ENCODE measurements at places on chromosomes 13 and 19.

DNA sequence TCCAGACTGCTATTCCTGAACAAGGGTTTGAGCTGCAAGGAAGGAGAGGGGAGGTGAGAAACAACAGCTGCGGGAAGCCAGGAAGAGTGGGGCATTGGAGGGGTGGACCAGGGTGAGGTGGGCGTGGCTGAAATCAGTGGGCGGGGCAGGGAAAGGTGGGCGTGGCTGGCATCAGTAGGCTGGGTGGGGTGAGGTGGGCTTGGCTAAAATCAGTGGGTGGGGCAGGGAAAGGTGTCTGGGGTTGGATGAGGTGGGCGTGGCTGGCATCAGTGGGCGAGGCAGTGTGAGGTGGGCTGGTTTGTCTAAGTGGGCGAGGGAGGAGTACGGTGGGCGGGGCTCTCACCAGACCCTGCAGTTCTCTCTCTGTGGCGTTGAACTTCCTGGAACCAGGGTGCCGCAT, 87.6 kb downstream of the MUC16 start:
- DNase-seq: no peak

DNA sequence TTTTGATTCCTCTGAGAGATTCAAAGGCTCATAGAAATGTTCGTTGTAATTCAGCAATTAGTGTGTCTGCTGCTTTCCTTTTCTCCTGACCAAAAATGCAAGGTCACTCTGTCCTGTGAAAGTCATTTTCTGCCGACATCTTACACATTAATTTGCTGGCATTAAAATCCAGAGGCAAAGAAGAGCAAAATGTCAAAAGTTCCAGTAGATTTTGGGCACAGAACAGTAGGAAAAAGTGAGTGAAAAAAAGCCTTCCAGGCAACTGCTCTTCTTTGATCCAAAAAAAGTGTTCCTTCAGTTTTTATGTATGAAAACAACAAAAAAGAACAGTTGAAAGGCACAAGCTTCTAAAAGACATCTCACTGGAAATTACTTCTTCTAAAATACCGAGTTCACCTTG, 413.8 kb downstream of the FOXO1 start:
- DNase-seq: no peak

DNA sequence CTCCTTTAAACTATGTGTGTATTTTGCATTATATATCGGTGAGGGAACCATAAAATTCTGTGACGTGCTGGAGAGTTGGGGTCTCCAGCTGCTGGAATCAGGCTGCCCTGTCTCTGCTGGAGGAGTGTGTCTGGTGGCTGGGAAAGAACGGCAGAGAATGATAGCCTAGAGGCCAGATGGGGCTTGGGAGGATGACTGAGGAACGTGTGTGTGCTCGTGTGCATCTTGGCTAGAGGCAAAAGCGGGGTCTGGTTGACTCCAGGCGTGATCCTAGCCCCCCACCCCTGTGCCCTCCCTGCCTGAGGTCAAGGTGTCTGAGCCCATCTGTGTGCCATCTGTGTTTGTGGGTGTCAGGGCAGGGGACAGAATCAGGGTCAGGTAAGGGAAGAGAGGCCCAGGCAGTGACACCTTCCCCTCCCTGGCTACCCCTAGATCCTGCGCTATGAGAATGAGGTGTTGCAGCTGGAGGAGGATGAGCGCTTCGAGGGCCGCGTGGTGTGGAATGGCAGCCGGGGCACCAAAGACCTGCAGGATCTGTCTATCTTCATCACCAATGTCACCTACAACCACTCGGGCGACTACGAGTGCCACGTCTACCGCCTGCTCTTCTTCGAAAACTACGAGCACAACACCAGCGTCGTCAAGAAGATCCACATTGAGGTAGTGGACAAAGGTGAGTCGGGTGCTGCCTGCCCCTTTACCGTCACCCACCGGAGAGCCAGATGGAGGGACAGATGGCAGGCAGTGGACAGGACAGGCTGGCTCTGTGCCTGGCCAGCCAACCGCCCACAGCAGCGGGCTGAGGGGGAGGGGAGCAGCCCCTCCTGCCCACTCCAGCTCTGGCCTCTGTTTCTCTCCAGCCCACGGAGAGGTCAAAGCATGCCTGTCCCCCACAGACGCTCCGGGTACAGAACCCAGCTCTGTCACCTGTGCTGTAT, 3.1 kb downstream of the SCN1B start:
- DNase-seq: no peak

DNA sequence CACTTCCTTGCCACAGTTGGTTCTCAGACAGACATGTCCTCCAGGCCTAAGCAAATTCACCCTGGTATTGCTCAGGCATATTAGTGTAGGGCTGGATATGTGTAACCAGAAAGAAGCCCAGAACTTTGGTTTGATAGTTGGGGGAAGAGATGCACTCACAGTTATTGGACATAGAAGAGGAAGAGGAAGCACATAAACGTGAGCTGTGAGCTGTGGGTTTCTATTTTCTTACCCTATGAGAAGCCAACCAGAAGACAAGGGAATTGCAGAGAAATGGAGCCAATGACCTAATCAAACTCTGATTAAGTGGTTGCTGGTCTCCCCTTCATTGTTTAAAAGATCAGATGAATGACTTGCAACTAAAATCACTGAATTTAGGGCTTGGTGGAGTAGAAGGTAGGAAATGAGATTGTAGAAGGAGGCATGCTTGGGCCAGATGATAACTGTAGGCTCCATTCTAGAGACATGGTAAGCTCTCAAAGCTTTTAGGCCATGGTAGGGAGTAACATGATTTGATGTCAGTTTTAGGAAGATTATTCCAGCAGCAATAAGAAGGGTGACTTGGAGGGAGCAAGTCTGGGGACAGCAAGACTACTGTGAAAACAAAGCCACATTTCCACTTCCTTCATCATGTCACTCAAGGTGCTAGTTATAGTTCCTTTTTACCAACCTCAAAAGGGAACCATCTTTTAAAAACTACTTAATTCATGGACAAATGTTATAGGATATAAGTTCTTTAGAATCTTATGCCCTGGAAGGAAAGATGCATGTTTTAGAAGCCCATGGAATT, 24.1 kb upstream of the WDFY2 start:
- DNase-seq: no peak

DNA sequence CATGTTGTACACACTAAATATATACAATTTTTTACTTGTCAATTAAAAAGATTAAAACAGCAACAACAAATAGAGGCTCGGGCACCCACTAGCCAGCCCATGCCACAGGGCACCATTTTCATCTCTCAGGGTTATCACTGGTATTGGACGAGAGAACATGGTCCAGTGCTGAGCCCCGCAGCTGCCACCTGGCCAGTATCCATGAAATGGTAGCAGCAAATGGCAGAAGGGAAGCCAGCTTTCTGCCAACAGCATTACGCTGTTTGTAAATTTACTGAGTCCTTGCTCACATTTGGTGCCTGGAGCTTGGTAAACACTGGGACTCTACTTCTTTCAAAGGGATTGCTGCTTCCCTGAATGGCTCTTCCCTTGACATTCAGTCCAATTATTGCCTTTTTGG, 87.9 kb upstream of the WASF3 start:
- DNase-seq: no peak

- no peak for DNase-seq
Observed at GRCh38 chr13:26340807-26341206, 86.9 kb downstream of the CDK8 start.

- no peak for DNase-seq
Observed at GRCh38 chr19:3135961-3136683, at the start of gene GNA15. TSS of gene GNA15 (plus strand) at chr19:3136033. CDS start at chr19:3136451, 418 bp downstream.

DNA sequence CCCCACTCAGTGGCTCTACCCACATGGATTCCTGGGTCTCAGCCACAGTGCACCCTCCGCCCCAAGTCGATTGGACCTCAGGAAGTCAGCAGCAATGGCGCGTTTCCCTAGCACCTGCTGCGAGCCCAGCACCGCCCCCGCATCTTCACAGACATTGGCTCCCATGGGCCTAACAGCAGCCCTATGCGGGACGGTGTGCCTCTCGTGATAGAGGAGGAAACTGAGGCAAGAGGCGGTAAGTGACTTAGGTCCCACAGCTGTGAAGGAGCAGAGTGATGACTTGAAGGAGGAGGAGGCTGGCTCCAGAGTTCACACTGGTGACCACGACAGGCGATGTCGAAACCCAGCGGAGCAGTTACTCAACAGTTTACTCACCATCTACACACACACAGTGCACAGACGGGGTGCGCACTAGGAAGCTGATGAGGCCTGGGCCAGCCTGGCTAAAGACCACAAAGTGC, 104.5 kb upstream of the SOX1 start:
- no peak for DNase-seq

GRCh38 chr19:47221080-47221841, 9.7 kb downstream of the BBC3 start:
- no peak for DNase-seq

DNA sequence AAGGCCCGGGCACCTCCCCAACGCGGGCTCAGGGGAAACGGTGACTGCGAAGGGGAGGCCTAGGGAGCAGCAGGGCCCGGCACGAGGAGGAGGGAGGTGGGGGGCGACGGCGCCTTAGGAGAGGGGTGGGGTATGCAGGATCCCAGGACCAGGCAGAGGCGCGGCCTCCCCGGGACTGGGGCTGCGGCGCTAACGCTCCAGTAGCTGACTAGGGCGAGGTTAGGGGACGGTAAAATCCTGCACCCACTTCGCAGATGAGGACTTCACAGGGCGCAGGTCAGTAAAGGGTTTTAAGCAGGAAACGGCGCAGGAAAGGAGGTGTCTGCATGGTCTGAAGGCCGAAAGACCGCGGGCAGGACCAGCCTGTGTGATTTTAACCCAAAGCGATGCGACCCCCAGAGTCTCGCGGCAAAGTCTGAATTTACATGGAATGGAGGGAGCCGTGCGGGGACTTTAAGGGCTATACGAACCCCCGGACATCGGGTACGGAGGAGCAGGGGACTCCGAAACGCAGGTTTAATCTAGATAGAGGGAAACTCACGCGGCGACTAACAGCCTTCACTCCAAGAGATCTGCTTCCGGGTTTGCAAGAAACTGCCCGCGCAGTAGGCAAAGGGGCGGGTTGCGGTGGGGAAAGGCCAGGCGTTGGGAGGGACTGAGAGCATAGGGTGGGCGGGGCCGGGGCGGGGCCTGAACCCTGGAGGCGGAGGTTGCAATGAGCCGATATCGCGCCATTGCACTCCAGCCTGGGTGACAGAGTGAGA, at the start of gene ZNF665:
ZNF665 (minus strand) TSS at position 588 of the 764 bp plus-strand sequence. CDS start 10,460 bp downstream, outside the sequence.
- DNase-seq: peak; percentile 66

DNA sequence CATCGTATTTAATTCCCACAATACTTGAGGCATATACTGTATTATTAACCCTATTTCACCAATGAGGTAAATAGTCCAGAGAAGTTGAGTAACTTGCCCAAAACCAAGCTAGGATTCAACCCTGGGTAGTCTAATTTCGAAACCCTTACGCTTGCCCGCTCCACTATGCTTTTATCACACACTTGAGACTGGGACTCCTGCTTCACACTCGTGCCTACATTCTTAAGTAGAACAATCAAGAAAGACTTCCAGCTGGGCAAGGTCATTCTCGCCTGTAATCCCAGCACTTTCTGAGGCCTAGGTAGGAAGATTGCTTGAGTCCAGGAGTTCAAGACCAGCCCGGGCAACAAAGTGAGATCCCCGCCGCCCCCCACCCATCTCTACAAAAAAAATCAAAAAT, 3.6 kb downstream of the ZNF541 start:
- DNase-seq: no peak

DNA sequence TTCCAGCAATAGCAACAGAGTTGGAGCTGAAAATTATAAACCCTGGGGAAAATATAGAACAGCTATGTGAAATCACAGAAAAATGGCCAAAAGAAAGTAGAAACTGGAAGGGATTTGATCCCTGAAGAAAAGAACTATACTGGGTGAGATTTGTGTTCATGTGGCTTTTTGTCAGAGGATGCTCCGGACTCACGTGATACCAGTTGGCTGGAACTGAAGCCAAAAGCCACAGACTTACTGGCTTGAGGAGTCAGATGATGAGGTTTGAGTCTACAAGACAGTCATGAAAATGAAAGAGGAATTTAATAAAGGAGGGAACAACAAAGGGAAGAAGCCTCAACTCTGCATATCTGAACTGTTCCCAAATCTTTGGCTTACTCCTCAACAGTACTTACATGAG, 427.1 kb downstream of the GPC5 start:
- DNase-seq: no peak

DNA sequence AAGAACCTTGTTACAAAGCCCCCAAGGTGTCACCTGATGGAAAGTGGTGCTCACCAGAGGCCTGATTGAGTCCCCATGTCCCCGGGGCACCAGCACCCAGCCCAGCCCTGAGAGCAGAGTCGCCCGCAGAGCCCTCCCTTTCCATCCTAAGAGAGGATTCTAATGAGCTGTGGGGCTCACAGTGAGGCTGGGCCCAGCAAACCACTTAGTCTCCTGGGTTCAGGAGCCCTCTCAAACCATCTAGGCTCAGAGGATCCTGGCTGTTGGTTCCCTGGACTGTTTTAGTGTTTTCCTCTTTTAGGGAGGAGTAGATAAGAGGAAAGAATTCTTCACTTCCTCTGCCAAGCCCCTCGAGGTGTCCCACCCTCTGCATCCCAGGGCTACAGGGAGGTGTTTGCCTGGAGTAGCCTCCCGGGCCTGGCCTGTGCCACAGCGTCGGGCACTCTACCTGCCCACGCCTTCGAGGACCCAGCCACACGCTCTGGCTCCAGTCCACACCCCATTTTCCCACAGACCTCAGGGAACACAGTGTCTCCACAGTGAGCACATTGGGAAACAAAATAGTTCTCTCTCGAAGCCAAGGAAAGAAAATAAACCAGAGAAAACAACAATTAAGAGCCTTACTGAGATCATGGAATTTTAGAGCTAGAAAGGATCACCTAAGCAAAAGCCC, 34.4 kb downstream of the DHRS12 start:
- no peak for DNase-seq

GRCh38 chr13:97141564-97142005, 80.5 kb upstream of the MBNL2 start:
- peak; percentile 86 for DNase-seq

- no peak for DNase-seq
Observed at GRCh38 chr13:38180670-38181069, 169.0 kb upstream of the UFM1 start.

DNA sequence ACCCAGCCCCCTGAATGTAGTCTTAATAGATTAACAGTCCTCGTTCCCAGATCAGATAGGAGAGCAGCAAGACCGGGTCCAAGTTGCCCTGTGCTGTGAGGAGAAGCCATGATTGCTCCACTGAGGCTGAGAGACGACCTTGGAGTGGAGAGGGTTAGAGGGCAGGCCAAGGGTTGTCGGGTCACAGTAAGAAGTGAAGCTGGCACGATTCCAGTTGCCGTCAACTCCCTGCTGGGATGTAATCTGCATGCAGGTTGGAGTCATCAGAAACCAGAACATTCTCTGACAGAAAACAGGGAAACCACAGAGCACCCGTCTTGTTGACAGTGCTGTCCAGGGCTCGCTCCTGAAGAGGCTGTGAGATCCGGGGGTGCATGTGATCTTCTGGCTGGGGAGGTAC, 19.0 kb upstream of the ATP11A start:
- no peak for DNase-seq

DNA sequence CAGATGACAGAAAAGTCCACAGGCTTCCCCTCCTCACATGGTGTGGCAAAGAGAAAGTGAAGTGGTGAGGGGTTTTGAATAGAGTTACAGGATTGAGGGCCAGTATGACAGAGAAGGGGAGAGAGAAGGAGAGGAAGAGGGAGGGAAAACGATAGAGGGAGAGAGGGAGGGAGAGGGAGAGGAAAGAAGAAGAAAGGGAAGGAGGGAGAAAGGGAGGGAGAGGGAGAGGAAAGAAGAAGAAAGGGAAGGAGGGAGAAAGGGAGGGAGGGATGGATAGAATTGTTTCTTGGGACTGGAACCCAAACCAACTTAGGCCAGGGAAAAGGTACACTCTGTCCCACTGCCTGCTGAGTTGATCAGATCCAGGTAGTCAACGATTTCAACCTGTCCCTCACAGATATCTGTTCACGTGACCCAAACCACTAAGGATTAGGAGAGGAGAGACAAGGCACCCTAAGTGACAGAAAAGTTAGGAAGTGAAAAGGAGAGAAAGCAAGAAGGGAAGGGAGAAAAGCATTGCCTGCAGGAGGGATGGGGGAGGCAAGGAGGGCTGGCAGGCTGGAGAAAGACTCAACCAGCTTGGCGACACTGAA, 8.1 kb upstream of the IGFL3 start:
- DNase-seq: no peak

All from kidney capillary endothelial cell (primary cell).